ENCODE measurements at places on chromosomes 3 and 15.

- no peak for DNase-seq
These were observed 48.6 kb downstream of the CTXND1 start for GRCh38 chr15:80203361-80203885.

GRCh38 chr15:85556618-85556895, 176.2 kb downstream of the AKAP13 start:
- no peak for DNase-seq

- no peak for DNase-seq
These were observed 13.1 kb downstream of the ALS2CL start for GRCh38 chr3:46680298-46680826.

DNA sequence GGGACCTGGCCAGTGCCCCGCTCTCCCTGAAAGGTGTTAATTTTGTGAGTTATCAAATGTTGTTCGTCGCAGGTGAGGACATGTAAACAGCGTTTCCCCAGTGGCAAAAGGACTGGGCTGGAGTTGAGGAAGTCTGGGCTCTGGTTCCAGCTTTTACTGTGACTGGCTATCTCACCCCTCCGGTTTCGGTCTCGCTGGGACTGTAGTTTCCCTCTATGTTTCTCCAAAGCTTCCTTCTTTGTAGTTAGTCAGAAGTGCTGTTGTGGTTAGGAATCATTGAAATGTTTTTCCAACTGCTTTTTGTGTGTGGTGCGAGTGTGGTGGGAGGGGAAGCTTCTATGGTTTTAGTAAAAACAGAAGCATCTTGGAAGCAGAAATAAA, 990 bp upstream of the CLDN1 start:
- DNase-seq: no peak

DNA sequence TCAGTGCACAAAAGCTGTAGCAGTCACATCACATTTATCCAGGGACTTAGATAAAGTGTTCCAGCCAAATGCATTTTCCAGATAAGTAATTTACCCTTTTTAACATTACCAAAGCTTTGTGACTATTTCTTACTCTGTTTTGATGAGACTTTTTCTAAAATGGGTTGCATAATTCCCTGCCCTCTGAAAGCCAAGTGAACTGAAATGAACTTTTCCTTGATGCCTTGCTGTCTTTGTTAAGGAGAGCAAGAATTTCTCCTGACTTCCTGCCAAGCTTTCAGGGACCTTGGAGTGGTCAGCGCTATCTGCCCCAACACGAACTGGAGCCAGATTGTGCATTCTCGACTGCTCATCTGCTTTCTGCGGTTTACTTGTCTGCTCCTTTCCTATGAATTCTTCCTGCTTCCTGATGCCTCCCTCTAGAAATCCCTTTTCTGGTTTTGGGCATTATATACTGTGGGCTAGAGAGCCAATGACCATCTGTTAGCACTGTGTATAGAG, 34.8 kb downstream of the EIF4E3 start:
- no peak for DNase-seq
